ENCODE measurements at places on chromosomes 7 and 10.

- DNase-seq = no peak
Observed at GRCh38 chr7:159019111-159019510, 125.6 kb downstream of the VIPR2 start.

- DNase-seq = peak; percentile 49
Observed at GRCh38 chr7:92621026-92621540, 30.9 kb upstream of the FAM133B start.

DNA sequence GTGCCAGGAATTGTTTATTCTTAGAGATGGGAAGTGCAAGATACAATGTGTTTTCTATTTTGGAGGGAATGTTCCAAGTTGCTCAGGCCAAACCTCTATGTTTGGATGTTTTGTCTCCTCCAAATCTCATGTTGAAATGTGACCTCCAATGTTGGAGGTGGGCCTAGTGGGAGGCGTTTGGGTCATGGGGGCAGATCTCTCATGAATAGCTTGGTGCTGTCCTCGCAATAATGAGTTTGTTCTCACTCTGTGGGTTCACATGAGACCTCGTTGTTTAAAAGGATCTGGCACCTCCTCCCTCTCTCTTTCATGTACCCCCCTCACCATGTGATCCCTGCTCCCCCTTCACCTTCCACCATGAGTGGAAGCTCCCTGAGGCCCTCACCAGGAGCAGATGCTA is 8.3 kb upstream of the GDF10 start:
- DNase-seq = no peak

DNA sequence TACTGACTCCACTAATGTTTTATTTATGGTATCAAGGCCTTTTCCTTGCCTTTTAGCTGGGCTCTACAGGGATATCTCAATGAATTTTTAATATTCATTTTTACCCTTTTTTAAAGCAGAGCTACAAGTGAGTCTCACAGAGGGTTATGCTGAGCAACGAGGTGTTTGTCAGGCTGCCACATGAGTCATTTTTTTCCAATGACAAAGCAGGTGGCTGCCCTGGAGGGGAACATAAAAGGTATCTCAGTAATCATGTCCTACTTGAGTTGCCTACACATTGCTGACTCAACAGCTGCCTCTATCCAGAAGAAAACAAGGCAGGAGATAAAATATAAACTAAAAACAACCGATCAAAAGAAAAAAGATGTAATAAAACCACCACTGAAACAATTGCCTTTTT is 1004.9 kb upstream of the POT1 start:
- DNase-seq = no peak

DNA sequence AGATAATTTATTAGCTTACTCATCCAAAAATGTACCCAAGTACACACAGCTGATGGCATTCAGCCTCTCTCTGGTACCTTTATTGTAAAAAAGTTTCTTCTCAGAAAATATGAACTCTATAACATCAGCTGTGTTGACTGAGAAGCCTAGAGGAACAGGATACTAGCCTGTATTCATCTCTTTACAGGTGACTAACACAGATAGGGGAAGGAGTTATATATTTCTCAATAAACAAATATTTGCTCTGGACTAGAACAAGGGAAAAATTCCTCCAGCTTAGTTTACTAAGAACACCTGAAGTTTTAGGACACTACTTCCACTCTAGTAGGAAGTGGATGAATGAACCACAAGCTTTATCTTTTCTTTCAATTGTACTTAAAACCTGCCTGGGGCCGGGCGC is 67.8 kb downstream of the ZNF248 start:
- no peak for DNase-seq

DNA sequence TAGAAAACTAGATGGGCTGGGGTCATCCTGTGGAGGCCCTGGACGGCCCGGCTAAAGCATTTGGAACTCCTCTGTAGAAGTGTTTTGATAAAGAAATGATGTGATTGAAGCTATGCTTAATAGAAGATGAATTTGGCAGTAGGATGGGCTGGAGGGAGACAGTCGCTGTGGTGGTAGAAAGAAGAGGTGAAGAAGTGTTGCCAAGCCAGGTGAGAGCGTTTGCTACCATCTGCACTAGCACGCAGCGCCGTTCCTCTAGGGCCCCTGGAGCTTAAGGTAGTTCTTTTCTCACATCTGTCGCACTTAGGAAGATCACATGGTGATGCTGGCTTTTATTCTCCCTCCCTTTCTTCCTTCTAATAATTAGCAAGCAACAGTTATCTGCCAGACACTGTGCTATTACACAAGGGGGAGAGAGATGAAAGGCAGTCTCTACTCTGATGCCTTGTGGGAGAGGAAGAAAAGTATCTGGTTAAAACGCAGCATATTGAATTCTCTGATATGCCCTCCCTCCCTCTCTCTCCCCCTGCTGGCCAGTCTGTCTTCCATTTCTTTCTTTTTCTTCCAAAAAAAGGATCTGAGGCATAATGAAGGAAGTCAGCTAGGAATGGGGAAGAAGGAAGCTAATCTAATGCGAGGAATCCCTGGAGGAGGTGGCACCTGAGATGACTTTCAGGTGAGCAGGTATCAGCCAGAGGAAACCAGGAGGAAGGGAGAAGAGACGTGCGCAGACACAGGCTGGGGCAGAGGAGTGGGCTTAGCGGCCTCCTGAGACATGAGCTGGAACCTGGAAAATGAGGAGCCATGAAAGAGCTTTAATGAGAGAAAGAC is 162.3 kb upstream of the KLF14 start:
- DNase-seq = no peak

GRCh38 chr10:109968953-109969759 is 38.6 kb upstream of the ADD3 start:
- no peak for DNase-seq

Data from NCI-H446 treated with DMSO at 0.1 percent for 48 hours (cell line).